Endothelial cell (in vitro differentiated cells): ENCODE measurements at places on chromosomes 13 and 19.

- DNase-seq = peak; percentile 51
Measured at GRCh38 chr13:42970824-42971690, 21.0 kb downstream of the EPSTI1 start.

GRCh38 chr19:31119951-31120690, 229.1 kb downstream of the TSHZ3 start:
- DNase-seq = no peak

- no peak for DNase-seq
Measured at GRCh38 chr13:29859971-29860370, 9.6 kb upstream of the UBL3 start.

- no peak for DNase-seq
Measured at GRCh38 chr13:33466262-33466661, 180.7 kb upstream of the STARD13 start.

DNA sequence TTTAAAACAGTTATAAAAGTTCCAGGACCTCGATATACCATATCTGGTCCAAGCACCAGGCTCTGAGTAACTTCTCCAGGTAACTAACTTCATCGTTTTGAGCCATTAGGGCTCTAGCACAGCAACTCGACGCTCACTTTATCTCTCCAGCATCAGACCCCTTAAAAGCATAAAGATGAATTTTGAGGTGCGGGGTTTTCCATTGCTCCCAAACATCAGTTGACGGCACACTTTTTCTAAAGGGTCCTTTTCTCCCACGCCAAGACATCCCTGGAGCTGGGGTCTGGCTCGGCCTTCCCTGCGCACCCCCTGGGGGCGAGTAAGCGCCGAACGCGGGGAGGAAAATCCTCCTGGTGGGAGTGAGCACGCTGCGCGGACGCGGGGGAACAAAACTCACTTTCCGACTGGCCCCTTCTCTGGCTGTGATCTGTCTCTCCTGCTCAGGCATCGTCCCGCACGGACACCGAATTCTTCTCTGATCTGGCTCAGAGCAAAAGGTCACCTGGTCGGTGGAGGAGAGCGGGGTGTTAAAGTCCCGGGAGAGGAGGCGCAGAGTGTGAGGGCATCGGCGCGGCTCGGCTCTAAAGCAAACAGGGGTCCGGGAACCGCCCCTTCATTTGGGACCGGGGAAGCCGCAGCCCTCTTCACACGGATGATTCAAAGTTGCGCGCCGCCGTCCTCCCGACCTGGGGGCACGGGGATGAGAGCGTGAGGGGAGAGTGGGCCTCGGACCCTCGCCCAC, at the start of gene ATP7B:
Gene ATP7B, minus strand, starts transcription at position 561 of the 742 bp plus-strand sequence. Its CDS starts 113 bp downstream, at position 448.
- DNase-seq = peak; percentile 43

DNA sequence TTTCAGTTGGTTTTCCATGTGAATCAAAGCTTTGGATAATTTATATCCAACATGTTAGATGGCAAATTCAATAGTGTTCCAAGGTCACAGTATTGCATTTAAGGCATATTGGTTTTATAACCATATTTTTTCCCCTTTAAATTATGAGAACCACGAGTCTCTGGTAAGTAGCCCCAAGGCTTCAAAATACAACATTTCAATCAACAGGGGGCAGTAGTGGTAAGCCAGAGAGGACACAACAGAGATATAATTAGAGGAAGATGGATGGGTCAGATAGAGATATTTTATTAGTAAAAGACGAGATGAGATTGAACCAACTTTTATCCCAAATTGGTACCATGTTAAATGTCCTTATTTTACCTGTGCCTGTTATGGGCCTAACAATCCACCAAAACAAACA, 53.1 kb downstream of the KL start:
- DNase-seq = no peak

- DNase-seq = no peak
Measured at GRCh38 chr13:51663973-51664957, 80.0 kb downstream of the WDFY2 start.

DNA sequence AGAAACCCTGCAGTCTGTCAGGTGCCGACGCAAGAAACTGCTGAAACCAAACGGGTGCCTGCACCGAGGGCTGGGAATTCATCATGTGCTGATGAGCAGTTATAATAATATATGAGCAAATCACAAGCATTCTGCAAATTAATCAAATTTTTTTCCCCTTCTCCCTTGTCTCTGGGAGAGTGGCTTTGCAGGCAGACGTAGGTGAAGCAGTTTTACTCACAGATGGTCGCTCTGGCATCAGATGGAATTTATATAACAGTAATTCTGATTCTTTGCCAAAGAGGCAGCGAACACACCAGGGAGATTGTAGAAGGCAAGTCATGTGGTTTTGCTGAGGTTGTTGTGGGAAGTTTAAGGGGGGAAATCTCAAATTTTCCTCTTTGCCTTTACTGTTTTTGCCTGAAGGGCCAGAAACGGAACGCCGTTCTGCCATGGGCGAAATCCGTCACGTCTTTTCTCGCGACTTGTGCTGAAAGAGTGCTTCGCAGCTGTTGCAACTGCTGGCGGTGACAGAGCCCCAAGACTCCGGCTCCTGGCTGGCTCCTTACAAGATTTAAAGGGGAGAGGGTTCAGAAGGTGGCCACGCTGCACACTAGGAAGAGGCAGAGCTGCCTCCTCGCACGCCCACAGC, 320.1 kb downstream of the ZNF536 start:
- DNase-seq = no peak

DNA sequence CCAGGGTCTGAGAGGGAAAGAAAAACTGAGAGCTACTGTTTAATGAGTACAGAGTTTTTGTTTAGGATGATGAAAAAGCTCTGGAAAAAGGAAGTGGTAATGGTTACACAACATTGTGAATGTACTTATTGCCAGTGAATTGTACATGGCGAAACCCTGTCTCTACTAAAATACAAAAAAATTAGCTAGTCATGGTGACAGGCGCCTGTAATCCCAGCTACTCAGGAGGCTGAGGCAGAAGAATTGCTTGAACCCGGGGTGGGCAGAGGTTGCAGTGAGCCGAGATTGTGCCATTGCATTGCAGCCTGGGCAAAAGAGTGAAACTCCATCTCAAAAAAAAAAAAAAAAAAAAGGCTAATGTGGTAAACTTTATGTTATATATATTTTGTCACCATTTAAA, 96.3 kb downstream of the VWA8 start:
- DNase-seq = no peak
